ENCODE measurements at places on chromosomes 5 and 9. TPM values are rescaled to one million over a fixed set of nuclear protein-coding genes. Genes with fewer than 3 reads are reported as not detected.

Gene CDX1
- total RNA-seq, result 177 TPM

Gene C5orf58
- not detected for total RNA-seq

Gene KIF24
- total RNA-seq, result 3.3 TPM

Gene CYFIP2
- total RNA-seq, result 66.9 TPM

Gene POU5F2
- 5.2 TPM for total RNA-seq

Gene SLC1A3
- 7.4 TPM for total RNA-seq

Gene PCDHGA1
- not detected for total RNA-seq

Gene PCDHGB7
- 4.6 TPM for total RNA-seq

Gene PAX5
- total RNA-seq, result not detected

- H3K27ac ChIP-seq, result no peak overlapping the region
- no peak overlapping the region for H3K4me3 ChIP-seq
- DNase-seq, result no peak
- H3K27me3 ChIP-seq, result no peaks in the 10 kb centered on the region
- no peaks in the 10 kb centered on the region for H3K4me1 ChIP-seq
- H3K36me3 ChIP-seq, result no peaks in the 10 kb centered on the region
Measured at GRCh38 chr5:98428806-98429205, 344.7 kb upstream of the RGMB start.

GRCh38 chr9:134730761-134731496 lies 89.3 kb downstream of the COL5A1 start:
- no peak for DNase-seq
- no peaks in the 10 kb centered on the region for H3K27me3 ChIP-seq
- H3K4me3 ChIP-seq, result no peak overlapping the region
- H3K27ac ChIP-seq, result peak overlapping the region; percentile 9
- no peaks in the 10 kb centered on the region for H3K36me3 ChIP-seq

DNA sequence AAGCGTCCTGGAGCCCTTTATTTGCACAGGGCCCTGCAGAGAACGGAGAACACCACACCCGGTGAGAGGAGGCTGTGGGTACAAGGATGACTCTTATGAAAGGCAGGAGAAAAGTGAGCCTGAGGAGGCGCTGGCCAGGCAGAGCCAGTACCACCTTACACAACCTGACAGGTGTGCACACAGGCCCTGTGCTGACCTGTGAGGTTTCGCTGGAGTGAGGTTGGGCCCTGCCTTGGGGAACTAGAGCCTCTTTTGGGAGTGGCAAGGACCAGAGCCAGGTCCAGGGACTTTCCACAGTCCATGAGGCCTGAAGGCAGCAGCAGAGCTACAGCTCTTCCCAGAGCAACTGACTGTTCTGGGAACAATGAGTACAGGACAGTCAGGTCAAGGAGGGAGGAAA lies 3.1 kb downstream of the SRD5A1 start:
- H3K27ac ChIP-seq, result no peak overlapping the region
- no peaks in the 10 kb centered on the region for H3K36me3 ChIP-seq
- H3K4me3 ChIP-seq, result no peak overlapping the region
- H3K4me1 ChIP-seq, result peaks cover 6% of the 10 kb centered on the region
- DNase-seq, result no peak
- no peaks in the 10 kb centered on the region for H3K27me3 ChIP-seq

DNA sequence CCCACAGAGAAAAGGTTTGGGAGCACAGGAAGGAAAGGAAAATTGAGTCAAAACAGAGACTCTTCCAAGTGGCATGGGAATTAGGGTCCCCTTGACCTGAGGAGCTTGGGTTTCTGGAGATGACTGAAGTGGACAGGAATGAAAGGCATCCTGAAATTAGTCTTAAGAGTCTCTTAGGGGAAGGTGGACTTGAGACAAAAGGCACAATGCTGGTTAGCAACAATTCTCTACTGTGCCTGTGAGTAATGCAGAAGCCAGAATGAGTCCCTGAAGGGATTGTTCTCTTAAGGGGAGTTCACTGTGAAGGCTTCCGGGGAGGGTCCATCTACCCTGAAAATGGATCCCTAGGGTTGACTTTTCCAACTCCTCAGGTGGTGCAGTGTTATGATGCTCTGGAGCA lies 58.4 kb upstream of the FOXE1 start:
- no peak overlapping the region for H3K27ac ChIP-seq
- no peak overlapping the region for H3K4me3 ChIP-seq
- H3K36me3 ChIP-seq, result no peaks in the 10 kb centered on the region

GRCh38 chr9:106769331-106769730 lies 93.6 kb upstream of the ZNF462 start:
- no peaks in the 10 kb centered on the region for H3K4me1 ChIP-seq
- no peaks in the 10 kb centered on the region for H3K36me3 ChIP-seq
- no peak overlapping the region for H3K4me3 ChIP-seq

DNA sequence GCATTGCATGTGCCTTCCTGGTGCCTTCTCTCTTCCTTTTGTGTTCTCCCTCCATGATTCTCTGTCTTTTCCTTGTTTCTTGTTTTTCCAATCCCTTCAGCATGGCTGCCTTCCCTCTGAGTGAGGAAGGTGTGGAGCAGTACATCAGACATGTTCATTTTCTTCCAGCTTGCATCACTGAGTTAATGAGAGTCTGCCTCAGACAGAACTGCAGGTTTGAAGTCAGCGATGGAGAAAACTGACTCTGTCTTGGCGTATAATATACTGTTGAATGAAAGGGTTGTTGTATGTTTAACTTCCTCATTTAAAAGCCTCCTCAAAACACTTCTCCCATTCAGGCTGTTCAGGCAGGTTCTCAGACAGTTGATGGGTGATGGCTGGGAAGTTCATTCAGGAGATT lies 129.3 kb downstream of the KDM4C start:
- no peaks in the 10 kb centered on the region for H3K36me3 ChIP-seq
- H3K27me3 ChIP-seq, result no peaks in the 10 kb centered on the region
- no peak overlapping the region for H3K4me3 ChIP-seq
- no peaks in the 10 kb centered on the region for H3K4me1 ChIP-seq
- DNase-seq, result no peak

- H3K27ac ChIP-seq, result no peak overlapping the region
- no peaks in the 10 kb centered on the region for H3K27me3 ChIP-seq
- DNase-seq, result no peak
- H3K36me3 ChIP-seq, result no peaks in the 10 kb centered on the region
- no peaks in the 10 kb centered on the region for H3K4me1 ChIP-seq
Measured at GRCh38 chr5:157308836-157309465, 43.0 kb downstream of the CYFIP2 start.

- no peak overlapping the region for H3K27ac ChIP-seq
- H3K4me3 ChIP-seq, result no peak overlapping the region
- no peaks in the 10 kb centered on the region for H3K36me3 ChIP-seq
- H3K27me3 ChIP-seq, result no peaks in the 10 kb centered on the region
- no peaks in the 10 kb centered on the region for H3K4me1 ChIP-seq
Measured at GRCh38 chr5:104937598-104937997, 1375.0 kb upstream of the NUDT12 start.

DNA sequence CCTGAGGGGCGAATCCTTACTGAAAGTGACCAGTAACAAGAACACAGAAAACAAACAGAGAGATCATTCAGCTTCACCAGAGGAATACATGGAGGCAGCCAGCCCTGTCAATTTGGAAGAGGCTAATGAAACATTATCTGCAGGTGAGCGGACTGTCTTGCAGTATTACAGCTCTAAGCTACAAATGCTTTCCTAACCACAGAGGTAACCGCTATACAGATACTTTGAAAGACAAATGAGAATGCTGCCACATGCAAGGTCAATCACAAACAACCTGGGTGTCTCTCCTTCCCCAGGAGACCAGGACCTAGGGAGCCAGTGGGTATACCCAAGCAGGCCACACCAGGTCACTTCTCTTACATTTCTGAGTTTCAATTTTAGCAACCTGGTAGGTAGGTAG lies 30.2 kb downstream of the EFNA5 start:
- no peaks in the 10 kb centered on the region for H3K4me1 ChIP-seq
- no peak overlapping the region for H3K27ac ChIP-seq
- H3K36me3 ChIP-seq, result no peaks in the 10 kb centered on the region
- no peak for DNase-seq
- H3K27me3 ChIP-seq, result no peaks in the 10 kb centered on the region
- no peak overlapping the region for H3K4me3 ChIP-seq

GRCh38 chr9:109639674-109640579 lies 140.1 kb upstream of the PALM2AKAP2 start:
- H3K4me3 ChIP-seq, result no peak overlapping the region
- H3K4me1 ChIP-seq, result peaks cover 10% of the 10 kb centered on the region
- H3K27ac ChIP-seq, result no peak overlapping the region
- H3K36me3 ChIP-seq, result no peaks in the 10 kb centered on the region
- DNase-seq, result no peak

GRCh38 chr5:7755958-7756357 lies 95.0 kb downstream of the CFAP90 start:
- H3K36me3 ChIP-seq, result no peaks in the 10 kb centered on the region
- H3K4me1 ChIP-seq, result no peaks in the 10 kb centered on the region
- no peak overlapping the region for H3K27ac ChIP-seq
- no peak for DNase-seq
- H3K27me3 ChIP-seq, result no peaks in the 10 kb centered on the region
- H3K4me3 ChIP-seq, result no peak overlapping the region

DNA sequence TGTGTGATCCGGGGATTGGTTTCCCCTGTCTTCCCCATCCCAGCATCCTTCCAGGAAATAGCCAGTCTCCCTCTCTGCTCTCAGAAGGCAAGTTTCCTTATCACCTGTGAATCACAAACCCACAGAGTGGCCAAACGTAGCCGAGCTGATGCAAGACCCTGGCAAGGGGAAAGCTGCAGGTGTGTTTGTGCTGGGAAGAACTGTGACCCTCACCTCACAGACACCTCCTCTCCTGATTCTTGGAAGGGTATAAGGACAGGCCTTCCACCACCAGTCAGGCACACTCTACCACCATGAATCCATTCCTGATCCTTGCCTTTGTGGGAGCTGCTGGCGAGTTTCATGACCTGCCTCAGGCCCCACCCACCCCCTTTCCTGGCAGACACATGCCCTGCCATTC lies at the start of gene PRSS3:
Gene PRSS3, plus strand, starts transcription at position 281 of the 400 bp plus-strand sequence. Its CDS starts 13 bp downstream, at position 294.
- H3K4me1 ChIP-seq, result no peaks in the 10 kb centered on the region
- DNase-seq, result no peak
- H3K27ac ChIP-seq, result no peak within 1 kb of the TSS
- no peaks in the 10 kb centered on the region for H3K36me3 ChIP-seq
- H3K4me3 ChIP-seq, result no peak within 1 kb of the TSS

GRCh38 chr9:129958796-129959195 lies 84.2 kb downstream of the FNBP1 start:
- no peaks in the 10 kb centered on the region for H3K27me3 ChIP-seq
- peaks cover 7% of the 10 kb centered on the region for H3K36me3 ChIP-seq
- no peak overlapping the region for H3K4me3 ChIP-seq

DNA sequence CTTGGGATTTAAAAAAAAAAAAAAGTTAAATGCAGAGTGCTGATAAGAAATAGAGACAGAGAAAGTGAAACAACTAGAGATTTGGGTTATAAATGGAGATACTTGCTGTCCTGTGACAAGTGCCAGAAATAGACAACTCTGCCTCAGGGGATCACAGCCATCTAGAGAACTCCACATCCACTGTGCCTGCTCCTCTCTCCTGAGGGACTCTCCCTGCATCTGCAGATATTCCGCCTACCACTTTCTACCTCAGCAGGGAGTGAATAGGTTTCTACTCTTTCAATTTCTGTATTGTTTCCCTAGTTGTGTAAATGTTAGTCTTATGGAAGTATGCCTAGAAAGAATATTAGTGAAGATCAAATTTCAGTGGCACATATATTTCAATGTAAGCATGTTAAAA lies 307.2 kb downstream of the HTR1A start:
- H3K36me3 ChIP-seq, result no peaks in the 10 kb centered on the region
- H3K4me1 ChIP-seq, result no peaks in the 10 kb centered on the region
- DNase-seq, result no peak

GRCh38 chr5:135391116-135391868 lies 7.7 kb downstream of the MACROH2A1 start:
- no peaks in the 10 kb centered on the region for H3K27me3 ChIP-seq
- H3K36me3 ChIP-seq, result no peaks in the 10 kb centered on the region
- H3K4me1 ChIP-seq, result no peaks in the 10 kb centered on the region
- no peak for DNase-seq
- peak overlapping the region; percentile 79 for H3K27ac ChIP-seq

- H3K27ac ChIP-seq, result no peak overlapping the region
- H3K36me3 ChIP-seq, result no peaks in the 10 kb centered on the region
- no peak overlapping the region for H3K4me3 ChIP-seq
- no peaks in the 10 kb centered on the region for H3K4me1 ChIP-seq
- H3K27me3 ChIP-seq, result no peaks in the 10 kb centered on the region
- no peak for DNase-seq
Measured at GRCh38 chr9:117247266-117247665, 167.6 kb downstream of the ASTN2 start.

GRCh38 chr5:56323505-56323904 lies 90.4 kb upstream of the ANKRD55 start:
- H3K27me3 ChIP-seq, result no peaks in the 10 kb centered on the region
- no peak overlapping the region for H3K27ac ChIP-seq

DNA sequence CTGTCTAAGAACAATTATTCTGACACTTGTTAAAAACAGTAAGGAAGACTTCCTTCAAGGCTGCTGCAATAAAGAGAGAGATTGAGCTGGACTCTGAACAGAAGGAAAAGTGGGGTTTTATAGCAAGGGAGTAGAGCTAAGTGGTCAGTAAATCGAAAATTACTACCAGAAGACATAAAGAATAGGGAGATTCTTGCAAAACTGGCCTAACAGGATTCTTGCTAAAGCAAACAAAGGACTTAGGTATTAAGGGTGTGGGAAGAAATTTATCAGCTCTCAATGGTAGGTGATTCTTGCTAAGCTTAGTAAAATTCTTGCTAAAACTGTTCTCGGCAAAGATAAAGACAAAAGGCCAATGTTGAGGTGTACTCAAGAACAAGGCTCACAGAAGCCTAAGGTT lies 300.5 kb downstream of the SLCO4C1 start:
- H3K36me3 ChIP-seq, result no peaks in the 10 kb centered on the region
- no peak for DNase-seq
- H3K27ac ChIP-seq, result no peak overlapping the region
- H3K27me3 ChIP-seq, result no peaks in the 10 kb centered on the region
- no peak overlapping the region for H3K4me3 ChIP-seq

GRCh38 chr5:10898514-10898913 lies 137.5 kb upstream of the DAP start:
- no peaks in the 10 kb centered on the region for H3K36me3 ChIP-seq
- H3K27ac ChIP-seq, result no peak overlapping the region
- no peak overlapping the region for H3K4me3 ChIP-seq
- H3K27me3 ChIP-seq, result no peaks in the 10 kb centered on the region

DNA sequence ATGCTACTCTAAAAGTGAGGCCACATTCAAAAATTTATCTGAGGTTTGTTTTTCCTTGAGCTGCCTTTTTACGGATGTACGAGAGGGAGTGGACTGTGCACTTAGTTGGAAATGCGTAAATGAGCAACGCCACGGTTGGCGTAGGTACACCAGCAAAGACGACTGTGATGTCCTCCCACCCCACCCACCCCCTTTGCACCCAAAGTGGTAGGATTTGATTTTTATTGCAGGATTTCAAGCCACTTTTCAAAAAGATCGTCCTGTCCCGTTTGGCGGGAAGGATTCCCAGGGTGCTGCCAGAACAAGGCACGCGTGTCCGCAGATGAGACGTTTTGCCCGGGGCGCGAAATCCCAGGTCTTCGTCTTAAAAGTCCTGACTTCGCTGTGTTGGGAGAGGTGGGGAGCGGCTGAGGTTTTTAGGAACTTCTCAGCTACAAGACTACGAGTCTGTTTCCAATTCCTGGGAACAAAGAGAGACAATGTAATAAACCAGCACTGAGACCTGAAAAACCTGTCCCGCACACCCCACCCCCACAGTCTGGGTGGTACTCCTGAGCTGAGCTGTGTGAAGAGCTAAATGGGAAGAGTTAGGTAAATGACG lies 1.0 kb upstream of the TLE1 start:
- no peaks in the 10 kb centered on the region for H3K36me3 ChIP-seq
- DNase-seq, result peak; percentile 59
- H3K27ac ChIP-seq, result peak overlapping the region; percentile 93
- H3K4me1 ChIP-seq, result no peaks in the 10 kb centered on the region
- H3K27me3 ChIP-seq, result no peaks in the 10 kb centered on the region

All from Peyer's patch (tissue), 4 donors.